ENCODE measurements at places on chromosomes 13 and 19.

- DNase-seq: peak; percentile 26
Measured at GRCh38 chr13:46119883-46120614, 15.2 kb upstream of the CPB2 start.

GRCh38 chr13:100301418-100301817, 212.5 kb downstream of the PCCA start:
- peak; percentile 73 for DNase-seq

DNA sequence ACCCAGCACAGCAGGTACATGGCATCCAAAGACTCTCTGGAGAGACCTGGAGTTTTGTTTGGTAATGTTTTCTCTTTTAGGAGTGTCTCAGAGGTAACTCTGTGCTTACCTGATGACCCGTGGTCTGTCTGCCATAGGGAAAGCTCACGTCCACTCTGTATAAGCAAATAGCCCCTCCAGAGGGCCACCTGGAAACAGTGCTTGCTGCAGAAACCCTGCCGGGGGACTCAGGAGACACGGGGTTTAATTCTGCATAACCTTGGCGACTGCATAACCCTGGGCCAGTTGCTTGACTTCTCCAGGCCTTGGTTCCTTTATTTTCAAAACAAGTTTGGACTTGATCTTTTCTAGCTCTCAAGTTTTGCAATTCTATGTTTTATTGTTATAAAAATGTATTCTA, 187.2 kb upstream of the SOX1 start:
- no peak for DNase-seq

GRCh38 chr19:2398735-2399305, 28.6 kb downstream of the TIMM13 start:
- DNase-seq: no peak

DNA sequence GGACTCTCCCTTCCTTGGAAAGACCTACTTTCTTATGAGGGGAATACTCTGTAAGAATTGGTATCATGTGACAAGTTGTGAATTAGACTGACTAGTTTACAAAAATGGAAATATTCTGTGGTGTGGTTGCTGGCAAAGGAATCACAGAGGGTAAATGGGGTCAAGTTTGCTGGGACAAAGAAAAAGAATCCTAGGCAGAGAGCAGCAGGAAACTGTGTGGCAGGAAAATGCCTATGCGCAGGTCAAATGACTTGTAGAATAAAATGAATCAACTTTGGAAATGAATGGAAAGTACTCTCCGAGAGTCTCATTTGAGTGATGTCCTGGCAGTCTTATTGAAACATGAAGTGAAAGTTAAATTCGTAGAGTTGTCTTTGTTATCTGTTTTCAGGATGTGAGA, 1250.7 kb downstream of the UQCRFS1 start:
- no peak for DNase-seq

DNA sequence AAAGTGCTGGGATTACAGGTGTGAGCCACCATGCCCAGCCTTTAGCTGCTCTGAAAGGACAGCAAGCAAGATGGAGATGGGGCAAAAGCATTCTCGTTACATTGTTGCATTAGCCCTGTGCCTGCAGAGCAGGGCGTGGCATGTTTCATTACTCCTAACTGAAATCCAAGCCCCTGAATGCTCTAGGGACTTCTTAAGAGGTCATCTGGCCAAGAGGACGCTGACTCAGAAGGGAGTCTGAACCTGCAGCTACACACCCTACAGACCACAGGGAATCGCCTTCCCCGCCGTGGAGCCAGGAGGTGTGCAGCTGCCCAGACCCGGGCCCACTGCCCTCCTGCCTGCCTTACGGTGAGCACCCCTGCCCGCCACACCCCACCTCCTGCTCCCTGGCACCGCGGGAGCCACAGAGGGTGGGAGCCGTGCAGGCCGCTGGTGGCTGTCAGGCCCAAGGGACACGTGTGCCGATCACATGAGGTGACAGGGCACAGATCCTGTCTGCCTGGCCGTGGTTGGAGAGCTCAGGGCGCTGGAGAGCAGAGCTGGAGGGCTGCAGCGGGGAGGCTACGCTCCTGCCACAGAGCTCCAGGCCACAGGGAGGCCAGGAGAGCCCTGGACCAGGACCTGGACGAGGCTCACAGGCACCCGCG, 27.2 kb downstream of the ADPRHL1 start:
- no peak for DNase-seq

DNA sequence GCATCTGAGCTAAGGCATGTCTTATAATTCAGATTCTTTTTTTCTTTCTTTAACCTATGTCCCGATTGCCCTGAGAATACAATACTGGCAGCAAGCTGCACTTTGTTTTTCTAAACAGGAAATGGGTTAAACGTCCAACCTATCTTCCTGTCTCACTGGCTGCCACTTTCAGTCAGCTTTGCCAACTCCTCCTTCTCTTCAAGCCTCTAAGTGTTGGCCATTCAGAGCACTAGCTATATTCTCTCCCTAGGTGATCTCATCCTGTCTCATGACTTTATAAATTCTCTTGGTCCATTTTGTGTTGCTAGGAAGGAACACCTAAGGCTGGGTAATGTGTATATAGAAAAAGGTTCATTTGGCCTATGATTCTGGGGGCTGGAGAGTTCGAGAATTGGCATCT, 109.5 kb upstream of the TSC22D1 start:
- no peak for DNase-seq

DNA sequence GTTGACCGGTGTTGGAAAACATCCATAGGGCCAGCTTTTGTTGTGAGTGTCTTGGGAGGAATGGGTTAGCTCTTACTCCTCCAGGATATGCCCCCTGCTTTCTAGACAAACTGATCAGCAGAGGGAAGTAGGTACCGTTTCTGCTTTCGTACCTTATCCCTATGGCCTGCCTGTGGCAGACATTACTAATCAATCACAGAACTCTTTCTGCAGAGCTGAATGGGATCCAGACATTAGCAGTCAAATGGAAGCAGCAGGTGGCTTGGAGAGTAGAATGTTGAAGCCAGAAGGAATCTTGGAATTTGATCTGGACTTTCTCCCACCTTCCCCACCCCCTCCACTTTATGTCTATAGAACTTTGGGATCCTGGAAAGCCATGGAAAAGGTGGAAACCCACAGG, 17.1 kb downstream of the NWD1 start:
- DNase-seq: no peak

GRCh38 chr13:31538067-31539042, 201.0 kb upstream of the RXFP2 start:
- peak; percentile 31 for DNase-seq

DNA sequence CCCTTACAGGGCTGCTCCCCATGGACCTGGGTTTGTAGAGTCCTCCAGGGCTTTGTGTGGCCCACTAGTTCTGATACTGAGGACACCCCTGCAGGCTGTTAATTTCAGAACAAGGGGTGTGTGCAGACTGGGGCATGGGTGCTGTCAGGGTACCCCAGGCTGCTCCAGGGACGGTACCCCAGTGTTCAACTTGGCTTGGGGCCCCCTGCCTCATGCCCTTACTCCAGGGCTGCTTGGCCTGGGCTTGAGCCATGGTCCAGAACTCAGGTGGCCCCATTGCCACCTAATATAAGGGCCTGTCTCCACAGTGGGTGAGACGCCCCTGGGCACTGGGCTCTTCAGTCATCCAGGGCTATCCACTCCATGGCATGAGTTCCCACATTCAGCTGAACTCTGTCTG, 1417.6 kb downstream of the UQCRFS1 start:
- no peak for DNase-seq

DNA sequence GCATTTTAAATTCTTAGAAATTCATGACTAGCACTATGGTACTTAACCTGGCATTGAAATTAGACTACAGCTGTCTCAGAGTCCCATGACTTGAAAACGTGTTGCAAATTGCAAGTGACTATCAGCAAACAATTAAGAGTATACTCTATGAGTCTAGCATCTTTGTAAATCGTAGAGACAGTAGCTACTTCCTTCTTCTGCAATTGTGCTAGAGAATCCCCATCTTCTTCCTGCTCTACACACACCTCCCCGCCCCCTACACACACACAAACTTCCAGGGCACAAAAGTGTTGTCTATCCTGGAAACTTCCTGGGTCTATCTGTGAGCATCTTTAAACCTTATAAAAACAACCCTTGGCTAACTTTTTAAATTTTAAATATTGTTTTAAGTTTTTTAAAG, 35.2 kb upstream of the MIR17HG start:
- no peak for DNase-seq

GRCh38 chr13:43122791-43123190, 99.4 kb downstream of the DNAJC15 start:
- DNase-seq: no peak

DNA sequence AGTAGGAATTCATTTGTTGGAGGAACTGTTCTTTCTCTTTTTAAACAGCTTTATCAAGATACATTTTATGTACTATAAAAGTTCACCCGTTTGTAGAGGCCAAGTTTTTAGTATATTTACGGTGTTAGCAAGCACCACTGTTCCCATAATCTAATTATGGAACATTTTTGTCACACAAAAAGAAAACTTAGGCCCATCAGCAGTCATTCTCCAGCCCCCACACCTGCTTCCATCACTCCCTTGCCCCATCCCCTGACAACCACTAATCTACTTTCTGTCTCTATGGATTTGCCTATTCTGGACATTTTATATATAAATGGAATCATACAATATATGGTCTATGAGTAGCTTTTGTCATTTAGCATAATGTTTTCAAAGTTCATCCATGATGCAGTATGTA, 465.0 kb downstream of the DCT start:
- DNase-seq: no peak

GRCh38 chr13:96772426-96772825, 221.8 kb downstream of the OXGR1 start:
- no peak for DNase-seq

DNA sequence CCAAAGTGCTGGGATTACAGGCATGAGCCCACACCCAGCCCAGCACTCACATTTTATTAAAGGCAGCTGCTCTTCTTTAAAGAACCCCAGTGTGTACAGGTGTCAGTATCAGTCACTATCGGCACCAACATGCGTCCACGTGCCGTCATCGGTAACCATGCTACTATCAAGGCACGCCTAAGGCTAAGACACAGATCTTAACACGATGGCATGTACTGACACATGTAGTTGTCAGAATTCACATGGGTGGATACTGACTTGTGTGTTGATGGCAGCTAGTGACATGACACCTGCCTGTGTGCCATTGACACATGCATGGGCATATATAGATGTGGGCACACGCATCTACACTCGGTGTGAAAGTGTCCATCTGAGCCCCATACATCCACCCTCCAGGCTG, 12.2 kb upstream of the HIF3A start:
- DNase-seq: no peak

- DNase-seq: no peak
Measured at GRCh38 chr13:74444161-74444571, 310.0 kb upstream of the KLF12 start.

GRCh38 chr13:37277007-37277406, 171.5 kb upstream of the CSNK1A1L start:
- DNase-seq: no peak

- DNase-seq: no peak
Measured at GRCh38 chr13:41533266-41534052, 76.1 kb downstream of the RGCC start.

GRCh38 chr19:45817010-45817724, 2.1 kb upstream of the RSPH6A start:
- DNase-seq: peak; percentile 97

- DNase-seq: no peak
Measured at GRCh38 chr13:42266473-42266872, 5.5 kb upstream of the AKAP11 start.

DNA sequence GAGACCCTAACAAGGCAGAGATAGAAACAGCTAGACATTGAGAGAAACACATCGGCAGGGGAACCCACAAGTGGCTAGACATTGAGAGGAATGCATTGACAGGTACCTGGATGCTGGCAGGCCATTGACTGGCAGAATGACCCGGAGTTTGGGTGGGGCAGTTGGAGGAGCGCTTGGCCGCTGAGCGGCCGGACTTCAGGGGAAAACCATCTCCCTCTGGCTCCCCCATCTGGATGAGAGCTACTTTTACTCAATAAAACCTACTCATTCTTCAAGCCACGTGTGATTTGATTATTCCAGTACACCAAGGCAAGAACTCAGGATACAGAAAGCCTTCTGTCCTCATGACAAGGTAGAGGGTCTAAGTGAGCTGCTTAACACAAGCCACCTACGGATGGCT, 473.4 kb downstream of the SLITRK5 start:
- no peak for DNase-seq

- DNase-seq: no peak
Measured at GRCh38 chr19:41295499-41295898, 14.5 kb upstream of the CCDC97 start.

- DNase-seq: no peak
Measured at GRCh38 chr13:113567681-113568080, 16.9 kb upstream of the TFDP1 start.

- no peak for DNase-seq
Measured at GRCh38 chr19:11179716-11180297, 17.5 kb downstream of the KANK2 start.

DNA sequence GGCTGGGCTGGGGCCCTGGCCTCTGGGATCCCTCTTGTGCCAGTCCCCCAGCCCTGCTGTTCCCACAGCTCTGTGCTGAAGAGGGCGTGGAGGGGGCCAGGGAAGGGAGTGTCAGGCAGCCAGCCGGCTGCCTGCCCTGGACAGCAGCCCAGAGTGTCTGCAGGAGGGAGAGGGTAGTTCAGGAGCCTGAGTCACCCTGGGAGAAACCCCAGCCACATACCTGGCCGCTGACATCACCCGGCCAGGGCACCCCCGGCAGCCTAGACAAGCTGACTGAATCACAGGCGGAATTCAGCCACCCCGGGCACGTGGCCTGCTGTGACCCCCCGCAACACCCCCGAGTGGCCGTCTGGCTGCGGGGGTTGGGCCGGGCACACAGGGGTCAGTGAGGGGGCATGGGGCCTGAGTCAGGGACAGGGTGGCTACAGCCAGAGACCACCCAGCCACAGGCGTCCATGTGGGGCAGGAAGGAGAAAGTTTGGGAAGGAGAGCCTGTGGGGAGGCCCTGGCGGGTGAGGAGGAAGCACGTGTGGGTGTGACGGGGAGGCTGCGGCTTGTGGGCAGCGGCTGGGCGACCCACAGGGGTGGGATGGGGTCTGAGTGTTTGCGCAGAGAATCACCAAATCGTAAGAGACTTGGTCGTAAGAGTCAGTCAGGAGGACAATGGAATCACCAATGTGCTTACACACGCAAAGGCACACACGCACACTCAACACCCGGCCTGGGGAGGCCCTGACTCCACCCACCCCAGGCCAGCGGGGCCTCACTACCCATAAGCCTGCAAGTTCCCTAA, 11.9 kb upstream of the FOSB start:
- DNase-seq: peak; percentile 89

GRCh38 chr19:47022541-47023447, 3.2 kb downstream of the NPAS1 start:
- DNase-seq: no peak

- DNase-seq: no peak
Measured at GRCh38 chr13:57635541-57636085, 4.1 kb downstream of the PCDH17 start.

DNA sequence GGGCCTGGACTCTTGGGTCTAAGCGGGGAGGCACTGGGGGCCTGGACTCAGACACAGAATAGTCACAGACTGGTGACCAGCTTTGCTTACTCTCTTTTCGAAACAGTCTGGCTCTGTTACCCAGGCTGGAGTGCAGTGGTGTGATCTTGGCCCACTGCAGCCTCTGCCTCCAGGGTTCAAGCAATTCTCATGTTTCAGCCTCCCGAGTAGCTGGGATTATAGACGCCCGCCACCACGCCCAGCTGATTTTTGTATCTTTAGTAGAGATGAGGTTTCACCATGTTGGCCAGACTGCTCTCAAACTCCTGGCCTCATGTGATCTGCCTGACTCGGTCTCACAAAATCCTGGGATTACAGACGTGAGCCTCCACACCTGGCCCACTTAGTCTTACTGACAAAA, 11.1 kb downstream of the MED25 start:
- DNase-seq: no peak

GRCh38 chr19:2888731-2889224, 11.9 kb upstream of the ZNF57 start:
- DNase-seq: no peak

Measured in BE2C (cell line).